ENCODE measurements at places on chromosomes 4 and X.

- no peak for DNase-seq
Measured at GRCh38 chr4:149291463-149291862, 524.2 kb downstream of the IQCM start.

GRCh38 chrX:128781506-128781905 is 729.3 kb upstream of the ACTRT1 start:
- peak; percentile 51 for DNase-seq

DNA sequence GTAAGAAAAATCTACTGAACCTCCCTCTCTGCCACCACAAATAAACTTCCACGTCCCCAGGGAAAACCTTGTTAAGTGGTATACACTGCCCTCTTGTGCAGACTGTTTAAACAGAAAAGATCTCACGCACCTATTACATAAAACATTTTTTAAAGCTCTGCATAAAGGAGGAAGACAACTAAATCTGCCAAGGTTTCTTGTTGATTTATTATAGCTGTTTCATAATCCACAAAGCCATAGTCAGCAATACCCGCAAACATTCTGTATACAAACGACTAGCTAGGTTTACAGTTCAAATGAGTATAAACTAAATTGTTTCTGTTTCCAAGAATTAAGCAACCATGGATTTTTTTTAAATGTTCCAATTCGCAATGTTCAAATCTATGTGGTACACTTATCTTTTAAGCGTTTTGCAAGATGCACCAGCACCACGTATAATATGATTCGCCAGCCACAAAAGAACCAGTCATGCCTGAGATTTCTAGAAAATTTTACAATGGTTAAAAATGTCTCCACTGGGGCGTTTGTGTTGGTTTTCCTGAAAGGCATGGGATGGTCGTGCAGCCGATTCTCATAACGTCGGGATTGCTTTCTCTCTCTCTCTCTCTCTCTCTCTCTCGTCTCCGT is 164.6 kb downstream of the PRKX start:
- peak; percentile 59 for DNase-seq

- no peak for DNase-seq
Measured at GRCh38 chr4:107153956-107154355, 117.8 kb upstream of the DKK2 start.

- DNase-seq = peak; percentile 52
Measured at GRCh38 chr4:185396724-185397385, at the start of gene ANKRD37. ANKRD37 (plus strand) TSS chr4:185396841; CDS start chr4:185396924, 83 bp downstream.

GRCh38 chr4:113285501-113285900 is 236.0 kb downstream of the ANK2 start:
- no peak for DNase-seq

- no peak for DNase-seq
Measured at GRCh38 chr4:118939169-118939783, 50.6 kb downstream of the SYNPO2 start.

DNA sequence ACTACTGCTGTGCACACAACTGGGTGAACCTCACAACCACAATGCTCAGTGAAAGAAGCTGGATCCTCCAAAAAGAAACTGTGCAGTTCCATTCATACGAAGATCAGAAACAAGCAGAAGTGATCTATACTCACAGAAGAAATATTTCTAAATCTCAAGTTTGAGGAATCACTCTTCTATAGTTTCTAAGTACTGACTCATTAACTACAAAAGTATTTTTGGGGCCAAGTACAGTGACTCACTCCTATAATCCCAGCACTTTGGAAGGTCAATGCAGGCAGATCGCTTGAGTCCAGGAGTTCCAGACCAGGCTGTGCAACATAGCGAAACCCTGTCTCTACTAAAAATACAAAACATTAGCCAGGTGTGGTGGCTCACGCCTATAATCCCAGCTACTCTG is 51.3 kb upstream of the RELL1 start:
- DNase-seq = no peak

GRCh38 chr4:1496116-1496642 is 89.9 kb upstream of the NKX1-1 start:
- DNase-seq = no peak

DNA sequence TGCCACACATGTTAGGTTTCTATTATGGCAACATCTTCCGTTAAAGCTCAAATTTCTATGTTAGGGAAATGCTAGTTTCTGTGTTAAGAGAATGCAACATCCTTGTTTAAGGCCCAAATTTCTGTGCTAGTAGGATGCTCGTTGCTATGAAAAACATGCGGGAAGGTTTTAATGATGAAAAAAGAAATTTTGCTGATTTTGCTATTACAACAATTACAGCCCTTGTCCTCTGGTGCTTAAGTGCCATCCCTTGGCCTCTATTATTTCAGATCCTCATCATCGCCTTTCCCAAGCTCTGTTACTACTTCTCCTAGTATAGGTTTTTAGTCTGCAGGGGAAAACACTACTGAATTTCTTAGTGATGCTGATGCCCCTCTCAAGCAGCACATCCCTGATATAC is 412.6 kb upstream of the NDST3 start:
- DNase-seq = no peak

Measured in NCI-H748 treated with DMSO at 0.1 percent for 48 hours (cell line).